ENCODE measurements at places on chromosomes 12 and 14.

DNA sequence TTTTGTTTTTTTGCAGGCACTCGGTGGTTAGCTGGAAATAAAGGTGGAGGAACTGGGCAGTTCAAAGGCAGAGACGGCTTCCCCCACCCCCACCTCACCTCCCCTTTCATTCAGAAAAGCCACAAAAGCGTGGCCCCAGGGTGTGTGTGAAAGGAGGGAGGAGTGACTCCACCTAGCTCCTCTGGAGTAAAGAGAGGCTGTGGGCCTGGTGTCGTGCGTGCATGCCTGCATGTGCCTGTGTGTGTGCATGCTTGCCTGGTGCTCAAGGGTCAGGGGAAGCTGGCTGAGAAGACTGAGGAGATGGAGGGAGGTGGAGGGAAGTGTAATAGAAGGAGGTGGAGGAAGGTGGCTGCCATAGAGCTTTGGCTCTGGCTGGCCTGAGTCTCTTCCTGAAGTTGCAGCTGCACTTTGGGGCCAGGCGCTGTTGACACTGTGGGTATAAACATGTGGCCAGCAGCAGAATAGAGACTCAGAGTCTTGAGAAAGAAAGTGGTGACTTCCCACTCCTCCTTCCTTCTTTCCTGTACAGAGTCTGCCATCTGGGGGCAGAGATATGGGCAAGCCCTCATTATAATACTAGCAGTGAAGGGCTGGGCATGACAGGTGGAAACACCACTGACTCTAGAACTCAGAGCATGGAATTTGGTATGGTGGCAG lies 36.9 kb upstream of the SINHCAF start:
- DNase-seq = no peak

DNA sequence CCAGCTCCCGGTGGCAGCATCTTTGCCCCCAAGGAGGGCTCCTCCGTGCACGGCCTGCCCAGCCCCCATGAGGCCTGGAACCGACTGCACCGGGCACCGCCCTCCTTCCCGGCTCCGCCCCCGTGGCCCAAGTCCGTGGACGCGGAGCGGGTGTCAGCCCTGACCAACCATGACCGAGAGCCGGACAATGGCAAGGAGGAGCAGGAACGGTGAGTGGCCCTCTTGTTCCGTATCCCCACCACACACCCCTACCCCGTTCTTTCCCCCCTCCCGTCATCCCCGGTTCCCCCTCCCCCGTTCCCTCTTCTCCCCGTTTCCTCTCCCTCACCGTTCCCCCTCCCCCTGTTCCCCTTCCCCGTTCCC lies 28.3 kb downstream of the LRCOL1 start:
- no peak for DNase-seq

DNA sequence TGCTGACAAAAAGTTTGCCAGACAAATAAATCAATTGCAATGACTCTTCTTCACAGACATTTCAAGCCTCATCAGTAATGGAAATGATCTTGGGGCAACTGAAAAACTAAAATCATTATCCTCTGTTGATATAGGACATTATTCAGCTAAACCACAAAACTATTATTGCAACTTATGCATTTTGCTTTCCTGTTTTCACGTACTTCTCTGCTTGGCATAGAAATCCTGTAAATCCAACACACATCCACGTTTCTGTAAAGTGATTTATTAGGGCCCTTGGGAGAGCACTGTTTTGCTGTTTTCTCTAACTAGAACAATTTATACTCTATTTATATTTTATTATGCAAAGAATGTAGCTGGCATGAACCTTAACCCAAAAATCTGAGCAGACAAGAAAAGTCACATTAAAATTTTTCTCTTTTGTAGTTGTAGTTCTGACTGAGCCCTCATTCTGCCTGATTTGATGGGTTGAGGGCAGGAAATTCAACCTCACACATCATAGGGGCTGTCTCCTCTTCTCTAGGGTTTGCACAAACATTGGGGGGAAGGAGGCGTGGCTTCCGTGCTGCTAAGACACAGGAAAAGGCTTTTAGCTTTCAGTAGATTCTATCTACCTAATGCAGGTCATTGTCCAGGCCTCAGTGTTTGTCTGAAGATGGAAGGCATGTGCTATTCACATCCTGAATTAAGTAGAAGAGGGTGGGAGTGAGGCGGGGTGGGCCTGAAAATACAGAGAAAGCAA lies 11.5 kb upstream of the NUP107 start:
- DNase-seq = no peak

- DNase-seq = no peak
Measured at GRCh38 chr12:30169839-30170591, 386.3 kb upstream of the TMTC1 start.

GRCh38 chr14:59127437-59127732 lies 61.1 kb upstream of the DAAM1 start:
- DNase-seq = no peak

- no peak for DNase-seq
Measured at GRCh38 chr14:102544747-102545460, 35.3 kb upstream of the ANKRD9 start.

GRCh38 chr14:35224615-35225014 lies 67.6 kb upstream of the PSMA6 start:
- no peak for DNase-seq

DNA sequence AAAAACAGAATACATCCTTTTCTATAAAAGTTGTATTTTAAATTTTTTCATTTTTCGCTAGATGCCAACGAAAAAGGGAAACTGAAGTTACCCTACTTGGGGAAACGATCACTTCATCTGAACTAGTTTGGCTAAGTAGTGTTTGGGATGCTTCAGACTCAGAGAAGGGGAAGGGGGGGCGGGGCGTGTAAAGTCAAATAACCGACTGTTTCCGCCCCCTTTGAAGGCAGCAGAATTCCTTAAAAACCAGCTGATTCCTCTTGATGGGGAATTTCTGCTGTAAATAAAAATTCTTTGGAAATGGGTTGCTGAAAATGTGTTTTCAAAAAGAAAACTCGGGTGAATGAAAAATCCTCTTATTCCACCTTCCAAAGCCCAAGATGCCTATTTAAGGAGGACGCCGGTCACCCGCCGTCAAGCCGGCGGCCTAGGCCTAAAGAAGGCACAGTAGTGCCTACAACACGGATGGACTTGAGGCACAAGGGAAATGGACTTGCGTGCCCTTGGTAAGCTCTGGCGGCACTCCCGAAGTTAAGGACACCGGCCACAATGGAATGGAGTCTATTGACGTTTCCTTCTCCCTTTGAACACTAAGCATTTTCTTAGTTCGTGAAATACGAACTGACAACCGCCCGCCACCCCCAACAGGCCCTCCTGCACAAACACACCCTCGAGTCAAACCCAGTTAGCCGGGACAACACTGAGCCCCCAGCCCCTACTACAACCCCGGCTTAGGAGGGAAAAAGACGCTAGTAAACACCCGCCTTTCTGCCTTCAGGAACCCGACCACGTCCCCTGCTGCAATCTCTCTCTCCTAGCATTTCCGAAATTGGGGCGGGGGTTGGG lies 1.9 kb downstream of the ATXN2 start:
- no peak for DNase-seq

DNA sequence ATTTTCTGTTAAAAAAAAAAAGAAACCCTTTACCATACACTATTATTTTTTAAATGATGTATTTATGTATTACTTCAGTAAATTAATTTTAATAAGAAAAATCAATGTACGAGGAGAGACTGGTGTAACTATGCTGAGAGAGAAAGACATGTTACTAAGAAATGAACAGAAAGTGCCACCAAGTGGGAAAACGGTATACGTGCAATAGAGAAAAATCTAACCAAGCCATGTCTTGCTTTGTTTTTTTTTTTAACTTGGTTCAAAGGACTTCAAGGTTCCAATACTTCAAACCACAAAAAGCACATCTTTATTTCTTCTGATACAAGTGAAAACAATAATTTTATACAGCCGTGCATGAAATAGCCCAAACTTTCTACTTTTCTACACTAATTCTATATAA lies 22.9 kb downstream of the NDUFA12 start:
- no peak for DNase-seq

DNA sequence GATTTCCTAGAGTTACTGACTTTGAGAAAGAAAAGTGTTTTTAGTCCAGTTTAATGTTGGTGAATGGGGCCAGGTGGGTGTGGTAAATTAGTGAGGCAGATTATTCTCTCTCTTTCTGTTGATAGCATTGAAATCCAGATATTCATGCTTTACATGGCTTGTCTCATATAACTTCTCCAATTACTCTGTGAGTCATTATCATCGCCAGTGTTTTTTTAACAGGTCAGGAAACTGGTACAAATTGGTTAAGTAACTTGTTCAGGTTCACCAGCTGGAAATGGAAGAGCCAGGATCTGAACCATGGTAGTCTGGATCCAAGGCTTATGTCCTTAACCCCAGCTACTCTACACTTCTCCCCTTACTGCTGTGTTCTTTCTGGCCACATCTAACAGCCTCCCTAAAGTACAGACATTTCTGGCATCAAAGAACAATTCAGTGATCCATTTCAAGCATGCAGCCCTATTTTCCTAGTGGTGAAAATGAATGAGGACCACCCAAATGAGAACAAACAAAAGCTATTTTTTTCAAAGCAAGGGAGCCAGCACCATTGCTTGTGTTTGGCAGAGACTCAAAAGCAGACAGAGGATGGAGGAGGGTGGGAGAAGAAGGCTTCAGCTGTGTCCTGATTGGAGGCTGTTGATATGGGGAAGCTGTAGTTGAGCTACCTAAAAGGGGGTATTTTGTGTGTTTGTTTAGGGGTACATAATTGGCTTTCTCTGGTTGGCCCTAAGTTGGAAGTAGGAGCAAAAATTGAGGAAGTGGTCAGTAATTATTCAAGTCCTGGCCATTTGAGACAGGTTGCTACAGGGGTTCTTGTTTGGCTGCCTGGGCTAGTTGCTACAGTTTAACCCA lies 1.7 kb downstream of the IRAK3 start:
- no peak for DNase-seq

- DNase-seq = no peak
Measured at GRCh38 chr14:29927376-29928116, at the start of gene PRKD1. TSS of gene PRKD1 (minus strand) at chr14:29927847.

- DNase-seq = no peak
Measured at GRCh38 chr12:85280165-85280983, at the start of gene ALX1. TSS of gene ALX1 (plus strand) at chr12:85280220. CDS start at chr12:85280262, 42 bp downstream.

DNA sequence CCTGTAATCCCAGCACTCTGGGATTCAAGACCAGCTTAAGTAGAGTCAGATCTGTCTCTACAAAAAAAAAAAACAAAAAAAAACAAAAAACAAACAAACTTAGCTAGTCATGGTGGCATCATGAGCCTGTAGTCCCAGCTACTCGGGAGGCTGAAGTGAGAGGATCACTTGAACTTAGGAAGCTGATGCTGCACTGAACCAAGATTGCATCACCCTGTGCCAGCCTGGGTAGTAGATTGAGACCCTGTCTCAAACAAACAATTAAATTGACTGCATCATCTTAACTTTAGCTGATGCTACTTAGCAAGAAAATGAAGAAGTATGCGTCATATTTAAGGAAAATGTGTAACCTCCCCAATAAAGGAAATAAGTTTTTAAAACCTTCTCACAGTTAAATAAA lies 136.6 kb upstream of the ATXN7L3B start:
- no peak for DNase-seq

DNA sequence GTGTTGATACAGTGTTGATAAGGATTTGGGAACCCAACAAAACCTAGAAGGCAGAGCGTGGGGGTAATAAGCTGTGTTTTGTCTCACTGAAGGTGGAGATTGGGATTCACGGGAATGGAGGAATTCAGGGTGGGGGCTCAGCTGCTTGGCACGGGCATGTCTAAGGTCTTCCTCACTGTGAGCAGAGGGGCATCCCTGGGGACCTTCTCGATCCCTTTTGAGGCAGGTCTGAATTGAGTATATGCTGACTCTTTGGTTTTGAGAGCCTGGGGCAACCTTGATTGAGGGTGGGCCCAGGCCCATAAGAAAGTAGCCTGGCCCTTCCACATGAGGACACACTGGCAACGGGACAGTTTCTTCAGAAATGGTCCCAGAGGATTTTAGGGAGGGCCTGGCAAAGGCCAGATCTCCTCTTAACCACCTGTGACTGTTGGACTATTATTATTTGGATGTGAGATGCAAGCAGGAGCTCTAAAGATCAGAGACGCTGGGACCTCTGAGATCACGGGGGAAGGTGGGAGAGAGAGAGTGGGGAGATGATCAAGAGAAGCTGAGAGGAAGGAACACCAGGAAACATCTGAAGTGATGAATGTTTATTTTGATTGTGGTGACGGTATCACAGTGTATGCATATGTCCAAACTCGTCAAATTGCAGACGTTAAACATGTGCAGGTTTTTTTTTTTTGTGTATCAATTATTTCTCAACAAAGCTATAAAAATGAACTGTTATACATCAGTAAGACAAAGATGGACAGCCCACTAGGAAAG lies 48.4 kb downstream of the SMIM41 start:
- no peak for DNase-seq

DNA sequence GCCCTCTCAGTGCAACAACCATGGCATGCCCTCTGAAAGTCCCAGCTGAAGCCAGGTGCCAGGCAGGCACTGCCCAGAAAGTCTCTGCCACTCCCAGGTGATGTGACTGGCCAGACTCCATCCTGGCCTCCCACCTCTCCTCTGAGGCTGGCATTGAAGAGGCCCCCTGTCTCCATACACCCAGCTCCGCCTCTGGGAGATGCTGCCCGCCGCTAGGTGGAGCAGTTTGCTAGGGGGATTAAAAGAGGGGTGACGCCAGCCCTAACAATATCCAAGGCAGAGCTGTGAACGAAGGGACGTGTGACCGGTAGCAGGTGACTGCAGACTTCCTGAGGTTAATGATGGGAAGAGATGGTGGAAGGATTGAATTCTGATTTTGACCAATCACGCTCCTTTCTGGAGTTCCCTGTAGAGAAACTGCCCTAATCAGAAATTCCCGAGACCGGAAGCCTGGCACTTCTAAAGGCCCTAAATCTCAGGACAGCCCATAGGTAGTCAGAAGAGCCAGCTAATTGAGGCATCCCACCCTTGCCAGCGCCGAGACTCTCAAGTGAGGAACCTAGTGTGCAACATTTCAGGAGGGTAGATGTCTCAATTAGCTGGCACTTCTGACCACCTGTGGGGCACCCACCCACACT lies 8.3 kb upstream of the PLEK2 start:
- DNase-seq = no peak

- no peak for DNase-seq
Measured at GRCh38 chr14:31154956-31155355, 52.6 kb downstream of the HECTD1 start.

DNA sequence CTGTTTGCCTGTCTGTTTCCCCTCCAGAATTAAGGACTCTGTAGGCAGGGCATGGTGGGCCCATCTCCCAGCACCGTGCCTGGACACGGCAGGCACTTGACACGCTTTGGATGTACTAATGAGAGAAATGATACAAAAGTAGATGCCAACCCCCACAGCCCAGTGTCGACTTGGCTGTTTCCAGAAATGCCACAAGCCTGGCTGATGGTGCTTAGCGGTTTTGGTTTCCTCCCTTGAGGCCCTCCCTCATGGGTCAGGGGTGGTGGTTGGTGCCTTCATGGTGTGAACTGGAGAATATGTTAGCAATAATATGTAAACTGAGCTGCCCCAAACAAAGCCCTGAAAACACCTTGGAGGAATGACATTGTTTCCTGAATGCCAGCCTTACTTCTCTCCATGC lies 55.5 kb upstream of the ESRRB start:
- no peak for DNase-seq

GRCh38 chr12:49903700-49904423 lies at the start of gene FAIM2:
TSS of gene FAIM2 (minus strand) at chr12:49903900. CDS start at chr12:49903792, 108 bp downstream.
- no peak for DNase-seq

DNA sequence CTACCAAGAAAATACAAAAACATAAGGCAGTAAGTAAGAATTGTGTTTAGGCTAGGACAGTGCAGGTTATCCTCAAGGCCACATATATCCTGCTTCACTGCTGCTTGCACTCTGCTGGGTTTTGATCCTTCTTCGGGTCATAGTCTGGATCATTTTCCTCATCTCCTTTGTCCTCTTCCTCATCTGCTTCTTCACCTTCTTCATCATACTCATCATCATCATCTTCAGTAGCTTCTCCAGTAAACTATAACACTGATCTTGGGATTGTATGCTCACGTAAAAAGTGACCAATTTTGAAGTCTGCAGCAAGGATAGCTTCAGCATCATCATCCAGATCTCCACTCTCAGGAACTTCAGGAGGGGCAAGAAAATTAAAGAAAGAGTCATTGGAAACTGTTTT lies 29.4 kb downstream of the YARS2 start:
- no peak for DNase-seq

Measured in omental fat pad (tissue), 4 donors.